M059J (cell line): ENCODE measurements at places on chromosomes 7 and 10. TPM values are rescaled to one million over a fixed set of nuclear protein-coding genes. Genes with fewer than 3 reads are reported as not detected.

GRCh38 chr10:129390147-129390546 lies 76.9 kb upstream of the MGMT start:
- DNase-seq = no peak

- no peak for DNase-seq
Observed at GRCh38 chr10:75104842-75105241, 6.6 kb upstream of the SAMD8 start.

DNA sequence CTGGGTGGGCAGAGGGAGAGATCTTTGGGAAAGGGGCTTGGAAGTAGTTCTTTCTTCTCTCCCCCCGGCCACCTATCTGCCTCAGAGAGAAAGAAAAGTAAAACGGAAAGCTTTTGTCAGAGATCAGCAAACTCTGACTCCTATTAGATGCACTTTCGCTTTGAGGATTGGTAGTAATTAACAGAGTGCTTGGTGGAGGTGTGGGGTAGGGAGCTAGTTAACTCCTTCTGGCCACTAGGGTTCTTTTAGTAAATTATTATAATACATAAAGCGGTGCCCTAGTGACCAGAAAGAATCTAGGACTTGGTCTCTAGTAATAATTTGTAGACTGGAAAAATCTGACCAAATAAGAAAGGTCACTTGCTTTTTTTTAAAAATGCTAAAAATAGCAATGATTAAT lies 54.6 kb downstream of the CPVL start:
- peak; percentile 33 for DNase-seq

GRCh38 chr7:83362871-83363550 lies 200.3 kb upstream of the PCLO start:
- no peak for DNase-seq

DNA sequence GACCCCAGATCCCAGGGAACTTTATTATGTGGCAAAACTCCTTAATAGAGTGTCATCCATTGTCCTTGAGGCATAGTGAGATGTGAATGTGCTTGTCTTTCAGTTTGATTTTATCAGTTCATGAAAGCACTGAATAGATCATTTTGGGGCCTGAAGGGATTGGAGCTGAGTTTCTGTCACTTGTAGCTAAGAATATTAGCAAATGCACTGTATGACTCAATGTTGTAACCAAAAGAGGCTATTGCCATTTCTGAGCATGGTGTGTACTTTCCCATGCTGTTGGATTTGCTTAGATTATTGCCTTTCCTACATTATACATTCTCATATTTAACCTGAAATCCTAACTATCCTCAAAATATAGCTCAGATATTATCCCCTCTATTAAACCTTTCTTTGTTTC lies 130.4 kb downstream of the PRKG1 start:
- no peak for DNase-seq

ITPRID1 gene
- not detected in 2 replicates for total RNA-seq

- no peak for DNase-seq
Observed at GRCh38 chr10:4217187-4217586, 432.2 kb upstream of the KLF6 start.

NUTM2E gene
- total RNA-seq = 0.05 TPM in 1 of 2 replicates, not detected in the other

DNA sequence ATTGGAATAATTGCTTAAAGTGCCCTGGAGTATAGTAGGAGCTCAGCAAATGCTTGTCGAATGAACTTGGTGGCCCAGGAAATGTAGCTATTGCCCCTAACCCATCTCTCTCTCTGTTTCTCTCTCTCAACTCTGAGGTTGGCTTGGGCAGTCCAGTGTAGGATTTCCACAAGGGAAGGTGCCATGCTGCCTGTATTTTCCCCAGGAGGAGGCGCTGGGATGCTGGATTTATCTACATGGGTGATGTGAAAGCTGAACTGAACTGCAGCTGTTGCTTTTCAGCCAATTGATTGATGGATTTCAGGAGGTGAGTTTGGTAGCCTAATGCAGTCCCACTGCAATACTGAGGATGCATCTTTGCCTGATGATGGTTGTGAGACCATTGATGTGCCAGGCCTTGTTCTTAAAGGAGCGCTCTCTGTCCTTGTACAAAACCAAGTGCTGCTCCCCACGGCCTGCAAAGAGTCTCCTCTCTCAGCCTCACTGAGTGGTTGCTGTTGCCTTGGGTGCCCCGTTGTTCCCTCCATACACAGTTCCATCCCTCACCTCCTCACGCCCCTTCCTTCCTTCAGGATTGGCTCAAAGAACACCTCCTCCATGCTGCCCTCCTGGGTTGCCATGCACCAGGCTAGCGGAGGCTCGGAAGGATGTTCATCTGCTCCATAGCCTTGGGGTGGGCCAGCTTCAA lies 200.6 kb downstream of the GLRX3 start:
- no peak for DNase-seq

DNA sequence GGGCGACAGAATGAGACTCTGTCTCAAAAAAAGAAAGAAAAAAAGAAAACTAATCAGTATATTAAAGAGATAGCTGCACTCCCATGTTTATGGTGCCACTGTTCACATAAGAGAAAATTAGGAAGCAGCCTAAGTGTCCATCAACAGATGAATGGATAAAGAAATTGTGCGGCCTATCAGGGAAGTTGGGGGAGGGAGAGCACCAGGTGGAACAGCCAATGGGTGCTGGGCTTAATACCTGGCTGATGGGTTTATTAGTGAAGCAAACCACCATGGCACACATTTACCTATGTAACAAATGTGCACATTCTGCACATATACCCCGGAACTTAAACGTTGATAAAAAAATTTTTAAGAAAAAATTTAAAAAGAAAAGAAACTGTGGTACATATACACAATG lies 9.0 kb upstream of the PRRT4 start:
- no peak for DNase-seq

DNA sequence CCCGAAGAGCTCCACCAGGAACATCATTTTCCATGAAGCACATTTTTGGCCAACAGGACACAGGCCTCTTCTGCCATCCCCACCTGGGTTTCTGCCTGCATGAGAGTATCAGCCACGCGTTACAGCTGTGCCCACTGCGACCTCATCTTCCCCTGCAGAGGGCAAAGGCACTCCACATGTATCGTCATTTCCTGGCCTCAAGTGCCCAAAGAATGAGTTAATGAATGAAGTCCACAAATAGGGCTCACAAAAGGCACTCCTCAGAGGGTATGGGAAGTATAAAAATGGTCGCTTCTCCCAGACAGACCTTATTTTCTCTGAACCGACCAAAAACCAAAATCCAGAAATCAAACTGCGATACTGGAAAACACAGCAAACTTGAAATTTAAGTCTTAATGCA lies 18.5 kb downstream of the ELMO1 start:
- DNase-seq = no peak

GRCh38 chr7:69871213-69871885 lies 273.1 kb downstream of the AUTS2 start:
- peak; percentile 88 for DNase-seq

GRCh38 chr10:31921031-31921430 lies 7.6 kb downstream of the ARHGAP12 start:
- no peak for DNase-seq

- peak; percentile 65 for DNase-seq
Observed at GRCh38 chr10:20598590-20598989, 298.5 kb downstream of the NEBL start.

C7orf57 gene
- 0.25 and 0.62 TPM in 2 replicates for total RNA-seq

DNA sequence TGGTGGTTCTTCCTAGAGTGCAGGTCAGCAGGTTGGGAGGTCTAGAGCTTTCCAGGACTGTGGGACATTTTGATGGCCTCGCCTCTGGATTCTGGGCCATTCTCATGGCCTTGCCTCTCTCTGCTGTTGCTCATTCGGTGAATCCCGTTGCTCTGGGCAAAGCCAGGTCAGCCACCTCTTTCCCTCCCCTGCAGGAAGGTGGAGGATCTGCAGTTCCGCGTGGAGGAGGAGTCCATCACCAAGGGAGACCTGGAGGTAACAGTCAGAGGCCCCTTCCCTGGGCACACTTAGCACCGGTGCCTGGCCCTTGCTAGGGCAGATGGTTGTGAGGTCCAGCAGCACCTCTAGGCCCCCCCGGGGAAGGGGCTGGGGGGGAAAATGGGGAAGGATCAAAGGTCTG lies 74.9 kb downstream of the CLIP2 start:
- DNase-seq = no peak

DNA sequence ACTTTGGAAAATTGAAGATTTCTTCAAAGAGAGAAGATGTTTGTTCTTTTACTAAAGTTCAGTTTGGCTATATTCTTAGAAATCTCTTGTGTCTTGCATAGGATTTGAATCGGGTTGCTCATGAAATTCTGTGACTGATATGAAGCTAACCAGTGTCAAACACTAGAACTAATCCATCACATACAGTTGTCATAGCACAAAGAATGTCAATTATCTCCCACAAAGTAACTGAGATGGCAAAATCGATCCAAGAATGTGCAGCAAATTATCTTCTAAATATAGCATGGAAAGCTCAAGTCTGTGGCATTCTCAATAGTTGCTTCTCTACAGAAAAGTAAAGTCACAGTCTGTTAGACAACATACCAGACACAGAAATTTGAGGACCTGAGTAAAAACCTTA lies 768.1 kb upstream of the LRRN3 start:
- DNase-seq = no peak

- peak; percentile 88 for DNase-seq
Observed at GRCh38 chr7:30412782-30413504, 65.6 kb downstream of the NOD1 start.

STEAP4 gene
- 0.02 TPM in 1 of 2 replicates, not detected in the other for total RNA-seq

DNA sequence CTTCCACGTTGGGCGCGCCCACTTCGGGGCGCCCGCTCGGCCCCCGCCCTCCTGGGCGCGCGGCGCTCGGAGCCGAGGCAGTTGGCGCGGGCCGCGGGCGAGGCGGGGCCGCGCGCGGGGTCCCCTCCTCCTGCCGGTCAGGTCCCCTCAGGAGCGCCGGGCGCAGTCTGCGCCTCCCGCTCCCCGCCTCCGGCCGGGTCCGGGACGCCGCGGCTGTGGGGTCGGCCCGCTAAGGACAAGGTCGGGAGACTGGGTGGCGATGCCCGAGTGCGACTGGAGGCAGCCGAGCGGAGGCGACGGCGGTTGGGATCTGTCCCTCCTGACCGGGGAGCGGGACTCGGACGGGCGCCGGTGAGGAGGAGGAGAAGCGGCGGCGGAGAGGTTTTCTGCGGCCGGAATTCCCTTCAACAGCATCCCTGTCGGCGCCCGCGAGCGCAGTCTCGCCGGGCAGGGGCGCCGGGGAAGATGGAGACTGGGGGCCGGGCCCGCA lies at the start of gene ATRNL1:
TSS of gene ATRNL1 (plus strand) at position 80 of the 490 bp plus-strand sequence. CDS start at position 466, 386 bp downstream.
- peak; percentile 38 for DNase-seq

C10orf105 gene
- total RNA-seq = not detected in 2 replicates

DNA sequence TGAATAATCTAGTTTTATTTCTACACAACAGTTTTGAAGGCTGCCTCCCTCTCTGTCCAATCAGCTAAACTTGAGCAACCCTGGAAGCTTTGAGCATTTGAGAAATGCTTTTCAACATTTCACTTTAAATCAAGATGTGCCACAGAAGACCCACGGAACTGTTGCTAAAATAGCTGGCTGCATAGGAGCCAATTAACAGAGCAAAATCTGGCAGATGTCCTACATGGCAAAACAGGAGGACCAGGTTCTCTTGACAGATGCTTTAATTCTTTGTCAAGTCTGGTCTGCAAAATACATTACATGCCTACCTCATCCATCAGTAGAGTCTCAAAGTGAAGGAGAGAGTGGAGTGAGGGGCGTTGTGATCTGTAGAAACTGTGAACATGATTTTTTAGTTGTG lies 185.9 kb downstream of the DPY19L1 start:
- no peak for DNase-seq

PNLIPRP3 gene
- total RNA-seq = not detected in 2 replicates

- DNase-seq = no peak
Observed at GRCh38 chr10:49131507-49132361, 2.1 kb downstream of the FAM170B start.

SYT15 gene
- total RNA-seq = 0.02 and 0.05 TPM in 2 replicates

PDE1C gene
- 43.5 and 70.6 TPM in 2 replicates for total RNA-seq

DNA sequence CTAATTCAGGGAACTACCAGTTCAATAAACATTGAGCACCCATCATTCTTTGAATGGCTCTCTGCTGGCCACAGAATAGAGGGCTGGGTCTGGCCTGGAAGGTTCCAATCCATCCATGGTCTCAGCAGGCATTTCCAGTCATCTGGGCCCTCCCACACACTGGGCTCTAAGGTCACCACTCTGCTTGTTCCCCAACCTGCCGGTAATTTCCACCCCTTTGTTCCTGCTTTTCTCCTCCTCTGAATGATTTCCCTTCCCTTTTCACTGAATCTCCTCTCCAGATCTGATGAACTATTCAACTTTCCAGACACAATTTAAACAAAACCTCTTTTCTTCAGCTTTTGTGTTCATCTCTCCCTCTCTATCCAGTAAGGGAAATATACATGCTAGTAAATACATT lies 2.6 kb downstream of the BZW2 start:
- DNase-seq = peak; percentile 28

LHFPL3 gene
- total RNA-seq = not detected in 2 replicates

TMEM196 gene
- not detected in 2 replicates for total RNA-seq

- DNase-seq = no peak
Observed at GRCh38 chr7:3426064-3426463, 125.0 kb downstream of the SDK1 start.

DNA sequence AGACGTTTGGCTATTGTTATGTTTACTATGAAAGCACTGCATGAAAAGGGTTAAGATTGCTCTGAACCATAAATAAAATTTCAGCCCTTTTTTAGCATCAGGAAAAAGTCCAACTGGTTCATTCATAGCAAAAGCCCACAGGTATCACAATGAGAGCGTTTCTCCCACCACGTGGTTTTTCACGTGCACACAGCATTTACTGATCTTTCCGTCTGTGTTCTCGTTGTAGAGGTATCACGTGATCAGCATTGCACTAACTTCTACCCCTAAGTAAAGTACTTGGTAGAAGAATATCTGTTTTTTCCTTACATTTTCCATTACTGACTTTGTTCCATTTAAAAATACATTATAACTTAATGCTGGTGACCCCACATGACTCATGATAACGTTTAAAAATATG lies 17.8 kb upstream of the CCDC3 start:
- DNase-seq = no peak

DNA sequence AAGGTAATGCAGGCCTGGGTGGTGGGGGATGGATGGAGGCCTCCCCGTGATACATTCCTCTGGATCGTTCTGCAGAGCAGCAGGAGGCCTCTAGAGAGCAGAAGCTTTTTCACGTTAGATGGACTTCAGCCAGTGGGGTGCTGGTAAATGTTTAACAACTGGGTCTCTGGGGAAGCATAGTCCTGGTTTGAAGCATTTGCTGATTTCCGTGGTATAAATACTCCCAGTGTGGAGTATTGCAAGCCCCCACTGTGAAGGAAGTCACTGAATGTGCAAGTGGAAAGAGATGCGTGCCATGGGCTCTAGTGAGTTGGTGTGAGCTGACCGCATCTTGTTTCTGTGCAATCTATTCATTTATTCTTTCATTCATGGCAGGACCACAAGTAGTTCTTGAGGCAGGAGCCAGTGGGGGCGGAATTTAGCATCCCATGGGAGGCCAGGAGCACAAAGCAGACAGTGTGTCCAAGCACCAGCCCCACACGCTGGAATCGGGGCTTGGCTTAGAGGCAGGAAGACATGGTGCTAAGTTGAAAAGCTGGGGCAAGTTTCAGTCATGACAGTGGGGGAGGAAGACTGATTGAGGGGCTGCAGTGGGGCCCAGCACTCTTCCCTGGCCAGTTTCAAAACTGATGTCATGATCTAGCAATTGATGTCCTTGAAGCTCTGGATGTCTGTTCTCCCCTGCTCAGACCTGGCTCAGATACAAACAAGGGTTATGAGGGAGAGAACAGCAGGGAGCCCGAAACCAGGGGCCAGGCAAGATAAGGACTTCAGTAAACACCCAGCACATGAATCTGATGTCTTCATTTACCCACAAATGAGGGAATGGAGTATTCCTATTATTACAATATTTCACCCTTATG lies 280.9 kb upstream of the LYZL1 start:
- no peak for DNase-seq
